Lung microvascular endothelial cell (primary cell): ENCODE measurements at places on chromosomes 7 and 10.

DNA sequence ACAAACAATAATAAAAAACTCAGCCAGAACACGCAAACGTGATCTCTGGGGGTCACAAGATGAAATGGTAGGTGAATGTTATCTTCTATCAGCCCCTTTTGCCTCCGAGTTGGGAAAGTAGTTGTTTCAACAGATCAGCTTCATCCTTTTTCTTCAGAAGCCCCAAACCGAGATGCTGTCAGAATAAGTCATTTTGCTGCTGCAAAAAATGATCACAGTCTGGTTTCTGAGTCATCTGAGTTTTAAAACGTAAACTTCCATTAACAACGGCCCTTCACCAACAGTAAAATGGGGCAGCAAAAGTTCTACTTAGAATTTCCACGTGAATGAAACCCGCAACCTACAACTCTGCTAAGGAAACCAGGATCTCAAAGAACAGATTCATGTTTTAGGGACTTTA is 44.9 kb downstream of the JCAD start:
- DNase-seq: no peak

DNA sequence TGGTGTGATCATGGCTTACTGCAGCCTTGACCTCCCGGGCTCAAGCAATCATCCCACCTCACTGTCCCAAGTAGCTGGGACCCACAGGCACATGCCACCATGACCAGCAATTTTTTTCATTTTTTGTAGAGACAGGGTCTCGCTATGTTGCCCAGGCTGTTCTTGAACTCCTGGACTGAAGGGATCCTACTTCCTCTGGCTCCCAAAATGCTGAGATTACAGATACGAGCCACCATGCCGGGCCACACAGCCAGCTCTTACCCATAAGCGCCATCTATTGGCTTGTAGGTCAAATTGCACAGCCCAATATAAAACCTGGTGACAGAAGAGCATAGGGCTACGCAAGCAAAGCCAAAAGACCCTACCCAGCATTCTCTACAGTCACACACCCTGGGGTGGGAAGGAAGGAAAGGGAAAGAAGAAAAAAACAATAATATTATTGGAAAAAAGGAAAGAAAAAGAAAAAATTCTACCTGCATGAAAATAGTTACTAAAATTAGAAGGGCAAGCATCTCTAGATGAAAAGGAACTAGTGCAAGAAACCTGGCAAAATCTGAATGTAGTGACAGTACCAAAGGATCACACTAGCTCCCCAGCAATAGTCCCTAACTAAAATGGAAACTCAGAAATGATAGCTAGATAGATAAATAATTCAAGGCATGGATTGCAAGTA is 29.4 kb upstream of the AMPH start:
- DNase-seq: peak; percentile 54

DNA sequence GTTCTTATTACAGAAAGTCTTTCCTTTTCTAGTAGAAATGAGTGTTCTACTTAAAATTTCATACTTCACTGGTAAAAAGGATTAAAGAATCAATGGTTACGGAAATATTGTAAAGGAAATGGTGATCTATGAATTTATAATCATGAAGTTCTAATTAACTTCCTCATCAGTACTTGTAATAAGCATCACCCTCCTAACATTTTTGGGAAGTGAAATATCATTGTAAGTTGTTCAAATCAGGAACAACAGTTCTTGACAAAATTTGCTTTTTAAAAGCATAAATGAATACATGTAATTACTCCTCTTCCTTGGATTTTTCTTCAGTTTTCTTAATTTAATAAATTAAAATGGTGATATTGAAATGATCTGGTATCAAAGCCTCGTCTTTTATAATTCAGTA is 5.6 kb upstream of the PCGF5 start:
- no peak for DNase-seq

- no peak for DNase-seq
Measured at GRCh38 chr7:90877201-90877600, 281.1 kb downstream of the CDK14 start.

- DNase-seq: no peak
Measured at GRCh38 chr10:129624526-129624925, 157.5 kb downstream of the MGMT start.

- DNase-seq: no peak
Measured at GRCh38 chr7:92404170-92404614, 43.1 kb upstream of the GATAD1 start.

GRCh38 chr10:99540657-99541531 is 8.2 kb downstream of the NKX2-3 start:
- DNase-seq: no peak

DNA sequence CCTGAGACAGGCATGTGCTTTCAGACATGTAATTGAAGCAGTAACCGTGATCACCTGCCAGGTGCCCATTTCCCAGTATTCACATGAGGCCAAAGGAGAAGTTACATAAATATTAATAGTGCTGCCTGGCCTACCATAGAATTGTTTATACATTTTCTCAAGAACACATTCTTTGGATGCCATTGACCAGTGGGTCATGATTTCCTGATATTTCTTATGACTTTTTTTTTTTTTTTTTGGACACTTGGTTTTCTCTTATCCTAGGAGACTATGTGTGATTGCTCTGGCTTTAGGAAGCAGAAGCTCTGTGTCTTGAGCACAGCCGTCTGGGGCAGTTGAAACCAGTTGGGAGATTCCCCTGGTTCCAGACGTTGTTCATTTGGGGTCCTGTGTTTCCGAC is 143.9 kb upstream of the NPS start:
- DNase-seq: peak; percentile 73

- no peak for DNase-seq
Measured at GRCh38 chr7:122316467-122317388, 12.2 kb upstream of the FEZF1 start.

GRCh38 chr10:78436222-78436573 is 402.5 kb downstream of the RPS24 start:
- no peak for DNase-seq

GRCh38 chr7:1639532-1640175 is 30.4 kb upstream of the ELFN1 start:
- DNase-seq: no peak

DNA sequence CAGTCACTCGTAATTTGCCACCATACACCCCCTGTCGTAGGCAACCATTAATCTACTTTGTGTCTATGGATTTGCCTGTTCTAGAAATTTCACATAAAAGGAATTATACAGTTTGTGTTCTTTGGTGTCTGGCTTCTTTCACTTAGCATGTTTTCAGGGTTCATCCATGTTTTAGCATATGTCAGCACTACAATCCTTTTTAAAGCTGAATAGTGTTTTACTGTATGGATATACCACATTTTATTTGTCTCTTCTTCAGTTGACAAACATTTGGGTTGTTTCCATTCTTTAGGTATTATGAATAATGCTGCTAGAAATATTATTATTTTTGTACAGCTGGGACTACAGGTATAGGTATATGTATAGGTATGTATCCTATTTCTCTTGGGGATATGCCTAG is 17.4 kb upstream of the SVIL start:
- DNase-seq: no peak

- peak; percentile 20 for DNase-seq
Measured at GRCh38 chr10:70379581-70380176, 2.7 kb downstream of the LRRC20 start.

DNA sequence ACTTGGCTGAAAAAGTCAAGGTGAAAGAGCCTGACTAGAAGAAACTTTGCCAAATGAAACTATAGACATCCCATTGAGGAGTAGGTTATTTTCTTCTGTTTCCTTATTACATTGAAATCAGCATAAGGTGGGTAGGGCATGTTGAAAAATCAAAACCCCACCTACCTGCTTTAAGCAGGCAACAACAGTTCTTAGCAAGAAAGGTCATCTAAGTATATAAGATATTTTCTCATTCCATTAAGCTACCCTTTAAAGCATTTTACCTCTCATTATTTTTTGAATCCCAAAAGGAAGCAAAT is 30.8 kb downstream of the ACADSB start:
- DNase-seq: no peak
